ENCODE measurements at places on chromosomes 2 and 18.

DNA sequence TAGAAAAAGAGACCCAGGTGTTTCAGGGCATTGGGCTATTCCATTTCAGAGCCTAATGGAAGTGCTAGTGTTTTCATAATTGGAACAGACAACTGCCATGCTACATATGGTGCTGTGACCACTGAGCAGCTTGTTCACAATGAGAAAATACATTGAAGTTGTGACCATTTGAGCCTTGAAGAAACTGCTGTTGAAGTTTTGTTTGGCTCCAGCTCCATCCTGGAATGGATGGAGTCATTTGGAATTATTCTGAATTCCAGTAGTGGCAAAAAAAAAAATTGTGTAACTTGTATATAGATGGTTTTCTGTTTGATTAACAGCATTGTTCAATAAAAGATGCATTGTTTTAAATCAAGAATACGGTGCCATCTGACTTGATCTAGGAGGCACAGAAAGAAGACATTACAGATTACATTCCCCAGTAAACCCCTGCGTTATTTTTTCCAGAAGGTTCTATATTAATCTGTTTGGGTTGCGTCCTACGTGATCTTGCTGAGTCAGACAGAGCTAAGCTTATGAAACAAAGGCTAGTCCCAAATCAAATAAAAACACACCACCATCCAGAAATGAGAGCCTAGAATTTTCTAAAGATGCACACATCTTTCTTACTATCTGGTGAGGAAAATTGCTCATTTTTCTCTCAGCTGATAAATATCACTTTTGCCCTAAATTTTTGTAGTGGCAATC, 19.2 kb downstream of the FMNL2 start:
- DNase-seq, result no peak

DNA sequence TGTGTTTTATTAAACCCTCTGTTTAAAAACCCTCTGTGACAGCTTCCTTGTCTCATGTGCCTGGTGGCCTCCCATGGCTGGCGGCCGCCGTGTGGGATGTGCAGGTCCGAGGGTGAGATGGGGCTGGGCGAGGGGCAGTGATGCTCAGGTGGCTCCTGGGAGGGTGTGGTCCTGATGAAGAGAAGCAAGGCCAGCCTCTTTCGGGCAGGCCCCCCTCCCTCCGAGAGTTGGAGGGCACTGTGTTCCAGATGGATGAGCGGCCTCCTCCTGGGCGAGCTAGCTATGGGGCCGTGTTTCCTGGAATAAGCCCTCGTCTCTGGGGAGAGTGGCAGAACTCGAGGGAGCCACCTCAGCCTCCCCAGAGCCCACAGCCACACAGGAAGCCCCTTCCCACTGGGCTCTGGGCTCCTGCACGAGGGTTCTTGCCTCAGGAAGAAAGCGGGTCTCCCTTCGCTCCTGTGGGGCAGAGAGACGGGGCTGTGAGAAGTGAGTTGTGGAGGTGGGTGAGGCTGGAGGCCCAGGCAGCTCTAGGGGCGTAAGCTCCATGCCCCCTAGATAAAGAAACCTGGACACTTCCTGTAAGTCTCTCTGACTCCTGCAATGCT, 72.1 kb downstream of the ASB1 start:
- no peak for DNase-seq

DNA sequence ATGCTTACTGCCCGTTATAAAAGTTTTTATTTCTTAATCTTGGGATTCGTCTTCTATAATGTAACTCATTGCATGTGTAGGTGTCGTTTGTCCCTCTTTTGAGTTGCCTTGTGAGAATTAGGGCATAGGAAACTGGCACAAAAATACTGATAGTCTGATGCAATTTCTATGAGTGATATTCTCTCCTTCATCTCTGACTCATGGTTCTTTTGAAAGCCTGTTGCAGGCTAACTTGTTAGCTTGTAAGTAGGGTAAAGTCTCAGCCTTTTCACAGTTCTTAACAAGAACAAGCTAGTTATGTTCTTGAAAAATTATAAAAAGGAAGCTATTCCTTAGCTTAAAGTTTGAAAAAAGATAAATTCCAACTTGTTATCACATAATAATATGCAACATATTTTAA, 1085.4 kb upstream of the NRXN1 start:
- DNase-seq, result no peak

DNA sequence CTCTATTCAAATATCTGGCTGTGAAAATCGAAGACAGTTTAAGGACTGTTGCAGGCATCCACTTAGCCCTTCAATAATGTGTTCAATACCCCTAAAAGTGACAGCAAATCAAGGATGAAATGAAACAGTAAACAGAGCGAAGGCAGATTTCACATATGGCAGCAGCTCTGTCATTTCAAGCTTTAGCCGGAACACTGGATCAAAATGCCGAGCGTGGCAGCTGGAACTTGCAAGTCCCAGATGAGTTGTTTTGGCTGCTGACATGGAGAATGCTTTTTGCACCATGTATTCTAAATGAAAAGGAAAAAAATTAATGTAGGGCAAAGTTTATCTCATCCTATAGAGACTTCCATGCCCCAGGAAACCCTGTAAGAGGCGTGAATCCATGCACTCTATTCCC, 18.0 kb downstream of the LRRC30 start:
- DNase-seq, result no peak

DNA sequence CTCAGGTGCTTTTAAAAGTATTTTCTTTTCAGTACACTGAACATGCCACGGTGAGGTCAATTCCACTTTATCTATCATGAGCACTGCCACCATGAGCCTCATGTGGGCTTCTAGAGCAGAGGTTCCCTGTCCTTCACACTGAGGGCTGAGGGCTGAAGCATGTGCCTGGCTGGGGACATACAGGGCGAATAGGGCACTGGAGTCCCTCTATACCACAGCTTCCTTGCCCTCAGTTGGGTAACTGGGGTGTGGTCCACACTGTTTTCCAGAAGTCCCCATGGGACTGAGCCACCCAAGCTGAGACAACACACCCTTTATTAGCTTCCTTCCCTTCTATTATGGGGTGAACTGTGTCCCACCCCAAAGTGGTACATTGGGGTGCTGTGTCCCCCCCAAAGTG, 172.2 kb upstream of the ID2 start:
- no peak for DNase-seq

- no peak for DNase-seq
Observed at GRCh38 chr2:236040600-236041328, 127.4 kb downstream of the GBX2 start.

All from activated naive CD8-positive, alpha-beta T cell treated with anti-CD3 and anti-CD28 coated beads, Interleukin-2, amount 50 U/mL, for 16 hours (primary cell).